Activated CD4-positive, alpha-beta T cell treated with anti-CD3 and anti-CD28 coated beads for 48 hours (primary cell): ENCODE measurements at places on chromosomes 3 and 15.

DNA sequence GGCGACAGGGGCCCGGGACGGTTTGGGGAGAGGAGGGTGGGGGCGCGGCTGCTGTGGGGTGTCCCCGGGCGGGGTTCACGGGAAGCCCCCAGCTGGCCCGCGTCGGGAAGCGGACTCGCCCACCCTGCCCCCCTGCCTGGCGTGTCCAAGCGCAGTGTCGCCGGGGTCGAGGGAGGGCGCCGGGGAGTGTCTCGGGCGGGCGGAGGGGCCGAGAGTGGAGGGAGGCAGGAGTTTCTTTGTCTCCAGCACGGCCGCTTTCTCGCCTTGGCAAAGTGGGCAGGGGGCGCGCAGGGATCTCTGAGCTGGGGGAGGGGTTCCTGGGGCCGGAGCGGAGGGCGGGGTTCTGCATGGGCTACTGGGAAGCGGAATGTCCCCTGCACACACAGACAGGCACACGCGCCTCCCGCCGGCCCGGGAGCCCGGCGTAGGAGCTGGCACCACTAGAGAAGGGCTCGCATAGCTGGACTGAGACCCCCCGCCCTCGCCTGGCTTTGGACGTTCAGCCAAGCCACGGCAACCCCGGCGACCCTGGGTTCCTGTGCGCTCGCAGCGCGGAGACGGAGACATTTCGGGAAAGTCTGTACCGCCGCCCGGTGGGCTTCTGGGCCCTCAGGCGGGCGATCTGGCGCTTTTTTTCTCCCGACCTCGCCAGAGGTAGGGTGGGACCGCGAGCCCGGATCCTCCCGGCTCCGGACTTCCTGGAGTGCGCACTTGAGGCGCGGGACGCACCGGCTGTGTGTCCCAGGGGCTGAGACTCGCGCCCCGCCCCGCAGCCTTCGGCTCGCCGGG is 822 bp downstream of the ST8SIA2 start:
- no peak for DNase-seq

GRCh38 chr3:9349321-9350117 is 13.3 kb upstream of the THUMPD3 start:
- DNase-seq: no peak

DNA sequence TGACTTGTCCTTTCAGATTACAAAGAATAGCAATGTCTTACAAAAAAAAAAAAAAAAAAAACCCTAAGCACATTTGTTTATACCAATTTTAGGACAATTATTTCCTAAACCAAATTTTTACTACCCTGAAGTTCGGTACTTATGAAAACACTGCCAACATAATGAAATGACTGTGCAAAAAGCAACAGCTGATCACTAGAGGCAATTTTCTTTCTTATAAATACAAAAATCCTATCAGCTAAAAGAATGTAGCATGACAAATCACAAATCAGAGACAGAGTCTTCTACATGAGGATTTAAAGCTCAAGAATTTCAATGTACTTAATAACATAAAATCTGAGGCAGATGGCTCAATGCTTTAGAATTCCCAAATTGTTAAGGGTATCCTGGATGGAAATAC is 191.8 kb downstream of the MAGI1 start:
- DNase-seq: no peak

DNA sequence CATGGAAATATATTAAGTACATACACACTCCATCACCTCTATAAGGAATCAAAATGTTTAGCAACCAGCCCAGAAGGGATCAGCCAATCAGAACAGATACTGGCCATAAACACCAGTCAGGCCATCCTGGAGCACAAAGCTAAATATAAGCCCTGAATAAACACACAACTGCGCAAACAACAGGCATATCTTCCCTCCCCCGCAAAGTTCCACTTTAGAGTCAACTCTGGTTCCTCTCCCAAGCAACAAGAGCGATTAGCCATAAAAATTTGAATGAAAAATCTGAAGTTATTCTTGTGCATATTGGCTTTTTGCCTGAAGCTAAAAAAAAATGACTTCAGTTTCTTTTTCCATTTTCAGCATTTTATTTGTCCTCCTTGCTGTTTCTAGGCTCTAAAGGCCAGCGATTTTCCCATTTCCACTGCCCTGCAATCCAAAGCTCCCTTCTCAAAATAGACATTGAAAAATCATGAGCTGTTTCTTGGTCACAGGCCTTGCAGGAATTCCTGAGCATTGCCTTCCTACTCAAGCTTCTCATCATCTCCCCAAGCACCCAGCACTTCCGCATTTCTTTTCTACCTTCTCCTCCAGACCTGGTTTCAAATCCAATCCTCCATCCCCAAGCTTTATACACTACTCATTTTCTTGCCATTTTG is 247.9 kb downstream of the ZMAT3 start:
- DNase-seq: no peak

- DNase-seq: peak; percentile 4
Observed at GRCh38 chr3:122975163-122975923, 52.2 kb downstream of the SEMA5B start.

GRCh38 chr15:67032608-67033007 is 32.8 kb upstream of the SMAD3 start:
- DNase-seq: no peak

- no peak for DNase-seq
Observed at GRCh38 chr3:175312791-175313190, 453.7 kb downstream of the NAALADL2 start.

- no peak for DNase-seq
Observed at GRCh38 chr3:31635545-31635944, 102.8 kb downstream of the STT3B start.

- peak; percentile 44 for DNase-seq
Observed at GRCh38 chr15:80060356-80061006, 1.0 kb downstream of the ZFAND6 start.

GRCh38 chr3:61768284-61769037 is 207.1 kb downstream of the PTPRG start:
- DNase-seq: no peak

- no peak for DNase-seq
Observed at GRCh38 chr3:181715571-181716340, 4.0 kb downstream of the SOX2 start.

DNA sequence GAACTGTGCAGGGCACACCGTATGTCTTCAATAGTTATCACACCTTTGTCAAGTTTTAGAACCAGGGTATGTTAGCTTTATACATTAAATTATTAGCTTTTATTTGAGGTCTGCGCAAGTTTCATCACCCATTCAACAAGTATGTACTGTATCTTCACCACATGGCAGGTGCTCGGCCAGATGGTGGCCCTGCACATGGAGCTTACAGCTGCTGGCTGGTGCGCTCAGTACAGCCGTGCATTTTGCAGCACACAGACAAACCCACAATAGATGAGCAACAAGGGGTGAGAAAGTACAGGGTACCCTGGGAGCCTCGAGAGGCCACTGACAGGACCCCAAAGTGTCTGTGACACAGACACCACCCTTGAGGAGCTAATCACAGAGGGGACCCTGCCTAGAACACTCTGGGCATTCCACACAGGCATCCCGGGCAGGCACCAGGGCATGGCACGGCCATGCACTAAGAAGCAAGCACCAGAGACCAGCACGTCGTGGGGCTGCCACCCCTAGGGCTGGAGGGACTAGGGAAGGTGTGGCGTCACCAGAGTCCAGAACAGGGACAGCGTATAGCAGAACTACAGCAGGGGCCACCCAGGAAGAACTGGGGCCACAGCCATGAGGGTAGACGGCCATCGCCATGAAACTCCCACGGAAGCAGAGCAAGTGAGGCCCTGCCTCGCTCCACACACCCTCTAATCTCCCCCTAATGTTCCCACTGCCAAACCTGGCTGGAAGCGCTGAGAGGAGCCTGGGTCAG is 27.4 kb downstream of the ZXDC start:
- DNase-seq: no peak

DNA sequence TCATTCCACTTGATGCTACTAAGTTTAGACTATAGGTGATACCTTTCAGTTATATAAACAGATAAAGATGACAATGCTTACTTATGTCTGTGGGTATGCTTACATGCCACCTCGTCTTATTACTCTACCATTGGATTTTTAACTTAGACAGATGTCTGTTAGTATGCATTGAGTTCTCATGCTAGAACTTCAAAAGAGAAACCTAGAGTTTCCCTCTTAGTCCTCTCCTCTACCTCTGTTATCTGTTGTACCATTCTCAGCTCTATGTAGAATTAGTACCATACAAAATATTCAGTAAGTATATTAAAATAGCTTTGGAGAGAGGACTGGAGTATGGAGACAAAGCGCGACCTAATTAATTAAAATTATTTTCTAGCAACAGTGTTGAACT is 111.3 kb downstream of the BBX start:
- DNase-seq: no peak

- no peak for DNase-seq
Observed at GRCh38 chr15:73949496-73949895, 23.2 kb downstream of the LOXL1 start.

DNA sequence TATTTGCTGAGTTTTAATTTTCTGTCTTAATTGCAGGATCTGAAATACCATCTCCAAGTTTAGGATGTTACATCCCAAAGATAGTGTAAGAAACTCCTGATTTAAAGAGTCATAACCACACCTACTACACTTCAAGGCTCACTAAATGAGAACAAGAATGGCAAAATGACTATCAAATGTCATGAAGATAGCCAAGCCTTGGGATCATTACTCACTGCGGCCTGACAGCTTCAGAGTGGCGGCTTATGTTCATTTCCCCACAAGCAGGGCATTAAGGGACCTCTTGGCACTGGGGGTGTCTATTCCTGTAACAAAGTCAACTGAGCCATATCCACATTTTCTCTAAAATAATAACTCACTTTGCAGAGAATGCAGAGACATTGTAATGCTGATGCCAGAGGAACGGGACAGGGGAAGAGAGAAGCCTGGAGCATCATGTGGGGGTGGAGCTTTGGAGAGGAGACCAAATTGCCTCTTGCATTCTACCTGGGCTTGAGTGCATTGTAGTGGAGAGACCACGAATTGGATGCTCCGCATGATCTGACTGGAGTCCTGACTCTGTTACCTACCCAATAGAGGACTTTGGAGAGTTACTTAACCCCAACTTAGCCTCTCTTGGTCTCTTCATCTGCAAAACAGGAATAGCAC is 219.2 kb downstream of the OPA1 start:
- DNase-seq: no peak

DNA sequence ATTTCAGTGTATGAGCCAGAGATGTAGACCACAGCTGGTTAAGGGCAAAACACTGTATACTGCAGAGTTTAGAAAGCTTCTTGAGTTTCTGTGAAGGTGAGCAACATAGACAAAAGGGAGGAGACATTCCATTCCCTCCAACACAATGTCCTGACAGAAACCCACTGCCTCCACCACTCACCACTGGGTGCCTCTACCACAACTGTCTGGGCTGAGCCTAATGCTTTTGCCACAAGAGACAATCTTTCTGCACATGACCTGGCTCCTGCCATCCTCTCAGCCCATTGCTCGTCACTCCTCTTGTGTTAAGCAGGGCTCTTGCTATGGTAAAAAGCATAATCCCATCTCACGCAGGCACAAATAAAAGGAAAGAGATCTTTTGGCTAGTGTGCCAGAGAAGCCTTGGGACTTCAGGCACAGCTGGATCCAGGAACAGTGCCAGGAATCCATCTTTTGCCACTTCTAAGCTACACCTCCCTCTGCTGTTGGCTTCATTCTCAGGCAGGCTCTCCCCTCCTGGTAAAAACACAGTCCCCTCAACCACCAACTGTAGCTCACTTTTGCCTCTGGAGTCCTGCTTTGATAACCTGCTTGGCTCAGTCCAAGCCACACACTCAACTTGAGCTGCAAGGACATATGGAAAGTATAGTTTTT is 140.6 kb upstream of the PRR20G start:
- no peak for DNase-seq

DNA sequence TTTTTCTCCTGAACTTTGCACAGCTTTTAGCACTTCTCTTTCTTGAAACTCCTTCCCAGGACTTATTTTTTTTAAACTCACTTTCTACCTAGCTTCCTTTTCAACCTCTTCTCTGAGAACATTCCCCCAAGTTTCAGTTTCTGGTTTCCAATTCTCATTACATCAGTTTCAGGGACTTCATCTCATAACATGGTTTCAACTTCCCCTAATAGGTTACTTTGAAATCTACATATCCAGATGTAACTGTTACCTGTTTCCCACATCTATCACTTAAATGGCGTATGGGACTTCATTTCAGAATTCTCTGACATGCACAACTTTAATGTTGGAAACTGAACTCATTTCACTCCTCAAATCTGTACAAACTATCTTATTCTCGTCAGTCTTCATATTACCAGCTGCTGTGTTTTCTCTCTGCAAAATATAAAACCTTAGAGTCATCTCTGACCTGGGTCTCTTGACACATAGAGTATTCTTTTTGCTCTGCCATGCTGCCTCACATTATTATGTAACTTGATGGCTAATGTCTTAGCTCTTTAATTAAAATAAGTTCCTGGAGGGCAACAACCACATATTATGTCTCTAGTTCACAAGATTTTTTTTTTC is 58.4 kb downstream of the NME9 start:
- no peak for DNase-seq

DNA sequence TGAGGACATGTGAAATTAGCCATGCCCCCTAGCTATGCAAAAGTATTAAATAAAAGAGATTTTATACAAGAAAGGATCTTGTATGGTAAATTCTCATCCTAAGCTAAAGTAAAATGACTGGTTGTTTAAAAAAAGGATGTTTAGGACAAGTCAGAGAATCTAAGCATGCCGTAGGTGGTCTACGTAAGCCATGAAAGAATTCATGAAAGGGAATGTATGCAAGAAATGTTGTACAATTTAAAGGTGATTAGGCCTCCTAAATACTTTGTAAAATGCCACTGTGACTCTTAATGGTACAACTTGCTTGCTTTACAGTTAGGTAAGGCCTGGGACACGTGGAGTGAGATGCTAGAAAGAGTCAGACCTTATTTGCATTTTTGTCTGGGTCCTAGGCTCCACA is 209.0 kb downstream of the EFHB start:
- DNase-seq: no peak
